ENCODE measurements at places on chromosomes 1 and 21.

- DNase-seq = no peak
These were observed 22.0 kb downstream of the RLF start for GRCh38 chr1:40183055-40183710.

GRCh38 chr1:115641762-115642167 is at the start of gene VANGL1:
TSS of gene VANGL1 (plus strand) at chr1:115641970. CDS start at chr1:115651414, 9,444 bp downstream.
- DNase-seq = peak; percentile 89

GRCh38 chr1:197928849-197929336 is 11.7 kb downstream of the LHX9 start:
- DNase-seq = no peak

DNA sequence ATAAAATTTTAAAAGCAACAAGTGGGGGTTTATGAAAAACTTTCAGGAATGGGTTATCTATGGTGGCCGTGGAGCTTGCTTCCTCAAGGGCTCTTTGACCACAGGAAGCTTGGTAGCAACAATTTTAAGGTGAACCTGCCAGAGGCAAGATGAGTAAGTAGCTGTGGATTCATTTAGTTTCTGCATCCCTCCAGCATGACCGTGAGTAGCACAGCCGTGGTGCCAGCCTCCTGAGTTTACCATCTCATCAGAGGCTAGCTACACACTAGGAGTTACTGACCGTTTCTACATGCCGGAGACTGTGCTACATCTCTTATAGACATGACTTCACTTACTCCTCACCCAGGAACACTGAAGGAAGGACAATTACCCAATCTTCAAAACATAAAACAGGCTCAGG is 30.1 kb upstream of the PLEKHG5 start:
- DNase-seq = peak; percentile 9

DNA sequence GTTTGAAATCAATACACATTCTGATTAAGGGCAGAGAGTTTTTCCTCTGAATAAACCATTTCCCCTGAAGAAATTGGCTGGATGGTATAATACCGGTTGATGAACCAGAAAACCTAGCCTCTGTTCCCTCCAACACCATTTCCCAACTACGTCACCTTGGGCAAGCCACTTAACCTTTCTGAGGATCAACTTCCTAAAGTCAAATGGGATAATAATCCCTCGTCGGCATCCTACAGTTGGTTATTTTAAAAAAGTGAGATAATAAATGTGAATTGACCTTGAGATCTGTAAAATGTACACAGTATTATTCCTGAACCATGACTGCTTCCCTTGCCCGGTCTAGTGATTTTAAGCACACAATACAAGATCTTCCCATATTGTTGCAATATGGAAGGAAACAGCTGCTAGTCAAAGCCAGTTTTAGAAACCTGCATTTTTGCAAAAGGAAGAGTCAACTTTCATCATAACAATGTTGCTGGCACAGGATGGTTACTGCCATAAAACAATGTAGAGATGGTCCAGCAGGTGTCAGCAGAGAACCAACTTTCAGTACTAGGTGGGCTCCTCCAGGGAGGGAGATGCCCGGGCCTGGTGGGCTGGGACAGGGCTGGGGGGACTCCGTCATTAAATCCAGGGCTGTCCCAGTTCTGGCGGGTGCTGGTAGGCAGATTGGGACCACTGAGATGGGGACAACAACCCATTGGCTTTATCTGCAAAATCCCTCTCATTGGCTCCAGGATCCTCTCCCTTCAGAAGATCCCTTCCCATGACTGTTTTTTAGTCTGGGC is 5.2 kb upstream of the HLX start:
- no peak for DNase-seq

GRCh38 chr1:243459059-243459458 is 203.2 kb downstream of the SDCCAG8 start:
- no peak for DNase-seq

DNA sequence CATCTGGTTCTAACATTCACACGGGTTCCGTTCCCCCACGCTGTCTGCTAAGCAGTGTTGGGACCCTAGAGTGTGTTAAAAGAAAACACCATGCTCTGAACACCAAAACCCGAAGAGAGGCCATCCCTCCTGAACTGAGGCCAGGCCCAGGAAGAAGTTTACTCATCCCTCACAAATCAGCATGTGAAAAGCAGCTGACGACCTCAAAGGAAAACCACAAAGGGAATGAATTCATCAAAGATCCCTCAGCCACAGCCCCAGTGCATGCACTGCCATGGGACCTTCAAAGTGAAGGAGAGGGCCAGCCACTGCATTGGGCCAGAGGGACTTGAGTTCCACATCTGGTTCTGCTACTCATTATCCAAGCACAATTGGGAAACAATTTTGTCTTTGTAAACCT is 7.0 kb upstream of the PSEN2 start:
- DNase-seq = no peak

- DNase-seq = peak; percentile 84
These were observed 4.6 kb downstream of the TMEM63A start for GRCh38 chr1:225877580-225877979.

DNA sequence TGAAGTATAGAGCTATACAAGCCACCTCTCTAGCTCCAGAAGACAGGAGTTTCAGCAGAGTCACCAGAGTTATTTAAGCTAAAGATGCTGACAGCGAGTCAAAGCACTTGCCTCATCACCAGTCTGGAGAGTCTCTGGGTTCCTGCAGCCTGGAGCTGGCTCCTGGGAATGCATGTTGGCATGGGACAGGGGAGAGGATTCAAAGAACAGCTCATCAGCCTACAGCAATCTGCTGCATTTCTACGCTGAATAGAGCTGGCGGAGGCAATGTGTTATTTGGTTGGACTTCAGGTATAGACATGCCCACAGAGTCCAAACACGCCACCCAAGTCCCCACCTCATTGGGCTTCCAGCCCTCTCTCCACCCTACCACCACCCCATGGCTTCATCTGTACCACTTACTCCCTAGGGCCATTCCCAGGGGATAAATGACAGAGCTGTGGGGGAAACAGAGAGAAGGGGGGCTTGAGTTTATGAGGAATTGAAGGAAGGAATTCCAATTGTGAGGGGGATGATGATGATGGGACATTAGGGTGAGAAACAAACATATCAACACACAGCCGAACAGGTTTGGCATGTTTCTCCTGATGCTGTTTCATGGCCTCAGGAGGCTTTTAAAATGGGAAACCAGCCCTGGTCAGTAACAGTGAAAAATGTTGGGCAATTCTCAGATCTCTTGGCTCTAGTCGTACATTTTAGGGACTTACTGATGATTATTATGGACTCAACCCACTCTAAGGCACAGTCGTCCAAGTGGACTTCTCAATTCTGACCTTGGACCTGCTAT is 58.4 kb downstream of the PLEKHA6 start:
- no peak for DNase-seq

- no peak for DNase-seq
These were observed 19.3 kb downstream of the IARS2 start for GRCh38 chr1:220113136-220113695.

DNA sequence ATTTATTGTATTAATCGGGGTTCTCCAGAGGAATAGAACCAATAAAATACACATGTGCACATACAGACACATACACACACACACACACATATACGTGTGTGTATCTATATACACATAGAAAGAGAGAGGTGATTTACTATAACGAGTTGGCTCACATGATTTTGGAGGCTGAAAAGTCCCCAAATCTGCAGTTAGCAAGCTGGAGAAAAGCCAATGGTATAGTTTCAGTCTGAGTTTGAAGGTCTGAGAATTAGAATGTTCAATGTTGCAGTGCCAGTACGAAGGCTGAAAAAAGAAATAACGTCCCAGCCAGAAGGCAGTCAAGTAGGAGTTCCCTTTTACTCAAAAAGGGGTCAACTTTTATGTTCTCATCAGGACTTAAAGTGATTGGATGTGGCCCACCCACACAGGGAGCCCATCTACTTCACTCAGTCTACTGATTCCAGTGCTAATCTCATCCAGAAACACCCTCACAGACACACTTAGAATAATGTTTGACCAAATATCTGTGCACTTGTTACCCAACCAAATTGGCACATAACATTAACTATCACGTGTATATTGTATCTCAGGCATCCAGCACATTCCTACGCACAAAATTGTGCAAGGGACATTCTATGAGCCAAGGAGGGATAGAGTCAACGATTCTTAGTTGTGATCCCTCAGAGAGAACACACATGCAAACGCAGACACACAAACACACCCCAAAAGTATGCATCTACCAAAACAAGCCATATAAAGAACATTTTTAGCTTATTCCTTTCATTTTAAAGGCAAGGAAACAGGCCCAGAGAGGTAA is 195.5 kb upstream of the DUSP10 start:
- DNase-seq = no peak

DNA sequence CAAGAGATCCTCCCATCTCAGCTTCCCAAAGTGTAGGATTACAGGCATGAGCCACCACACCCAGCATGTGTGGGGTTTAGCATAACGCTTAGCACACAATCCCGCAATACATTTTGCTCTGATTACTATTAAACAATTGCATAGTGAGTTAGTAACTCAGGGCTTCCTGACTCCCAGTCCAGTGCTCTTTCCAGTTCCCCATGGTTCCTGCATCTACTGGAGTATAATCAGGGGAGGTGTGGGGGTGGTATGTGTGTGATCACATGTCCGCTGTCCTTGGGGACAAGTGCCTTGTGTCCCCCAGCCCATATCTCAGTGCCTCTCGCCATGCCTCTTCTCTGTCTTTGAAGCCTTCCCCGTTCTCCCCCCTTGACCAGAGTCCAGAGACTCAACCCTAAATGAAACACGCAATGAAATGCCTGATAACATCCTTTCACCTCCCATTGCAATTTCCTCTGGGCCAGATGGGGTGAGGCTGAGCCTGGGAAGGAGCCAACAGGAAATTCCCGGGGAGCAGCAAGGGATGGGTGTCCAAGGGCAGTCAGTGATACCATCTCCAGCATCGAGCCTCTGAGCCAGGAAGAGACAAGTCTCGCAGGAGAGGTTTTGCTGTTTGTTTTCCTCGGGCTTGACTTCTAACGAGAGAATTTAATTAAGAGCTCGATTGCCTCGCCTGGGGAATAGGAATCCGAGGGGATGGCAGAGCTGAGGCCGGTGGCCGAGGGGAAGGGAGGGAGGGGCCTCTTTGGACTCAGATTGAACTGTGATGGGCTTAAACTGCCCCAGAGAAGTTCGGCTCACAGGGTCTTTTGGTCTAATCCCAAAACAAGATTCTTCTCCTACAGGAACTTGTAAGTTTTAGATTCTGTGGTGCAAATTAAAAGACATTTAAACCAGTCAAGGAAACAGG is 7.7 kb upstream of the HTR1D start:
- DNase-seq = no peak

DNA sequence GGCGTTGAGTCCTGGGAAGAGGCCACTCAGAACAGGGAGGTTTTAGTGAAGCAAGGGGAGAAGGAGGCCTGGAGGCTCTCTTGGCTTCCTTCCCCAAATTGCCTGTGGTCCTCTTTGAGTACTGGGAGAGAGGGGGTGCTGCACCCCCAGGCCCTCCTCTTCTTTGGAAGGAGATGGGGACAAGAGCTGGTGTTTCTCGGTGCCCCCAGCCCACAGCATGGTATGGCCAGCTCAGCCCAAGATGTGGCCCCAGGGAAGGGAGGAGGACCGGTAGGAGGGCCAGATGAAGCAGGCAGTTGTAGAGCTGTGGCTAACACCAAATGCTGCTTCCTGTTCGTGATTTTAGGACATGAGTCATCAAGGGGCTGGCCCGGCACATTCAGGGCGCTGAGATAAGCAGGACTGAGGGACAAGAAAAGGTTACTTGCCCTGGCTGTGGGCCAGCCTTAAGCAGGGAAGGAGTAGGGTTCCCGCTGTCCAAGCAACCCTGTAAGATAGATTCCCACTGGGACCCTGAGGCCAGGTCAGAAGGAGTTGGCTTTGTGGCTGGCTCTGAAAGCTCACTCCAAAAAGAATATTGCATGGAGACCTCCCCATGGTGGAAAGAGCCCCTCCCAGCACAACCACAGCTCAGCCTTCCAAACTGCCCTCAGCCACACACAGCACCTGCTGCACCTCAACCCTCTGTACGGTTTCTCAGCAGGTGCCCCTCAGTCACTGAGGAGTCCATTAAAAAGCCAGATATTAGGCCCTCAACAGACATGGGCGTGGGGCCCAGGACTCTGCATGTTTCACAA is 4.9 kb upstream of the TNFRSF1B start:
- DNase-seq = peak; percentile 97
